GM13977 (cell line): ENCODE measurements at places on chromosomes 5 and 9.

DNA sequence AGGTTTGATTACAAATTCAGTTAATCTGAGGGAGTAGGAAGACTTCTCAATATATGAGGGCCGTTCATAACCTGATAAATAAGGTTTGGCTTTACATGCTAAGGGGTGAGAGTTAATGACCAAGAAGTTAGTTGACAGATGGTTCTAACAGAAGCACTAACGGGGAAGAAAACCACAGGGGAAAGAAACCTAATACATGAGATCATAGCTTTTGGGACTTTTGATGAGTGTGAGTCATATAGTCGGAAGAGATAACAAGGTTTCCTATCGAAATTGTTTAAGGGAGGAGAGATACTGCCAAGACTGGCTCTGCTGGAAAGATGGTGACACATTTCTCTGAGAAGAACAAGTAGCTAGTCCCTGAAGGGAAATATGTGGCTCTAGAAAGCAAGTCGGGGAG lies 140.1 kb downstream of the COX7C start:
- no peak for DNase-seq

GRCh38 chr9:84822589-84823233 lies 153.2 kb downstream of the NTRK2 start:
- DNase-seq = peak; percentile 9

DNA sequence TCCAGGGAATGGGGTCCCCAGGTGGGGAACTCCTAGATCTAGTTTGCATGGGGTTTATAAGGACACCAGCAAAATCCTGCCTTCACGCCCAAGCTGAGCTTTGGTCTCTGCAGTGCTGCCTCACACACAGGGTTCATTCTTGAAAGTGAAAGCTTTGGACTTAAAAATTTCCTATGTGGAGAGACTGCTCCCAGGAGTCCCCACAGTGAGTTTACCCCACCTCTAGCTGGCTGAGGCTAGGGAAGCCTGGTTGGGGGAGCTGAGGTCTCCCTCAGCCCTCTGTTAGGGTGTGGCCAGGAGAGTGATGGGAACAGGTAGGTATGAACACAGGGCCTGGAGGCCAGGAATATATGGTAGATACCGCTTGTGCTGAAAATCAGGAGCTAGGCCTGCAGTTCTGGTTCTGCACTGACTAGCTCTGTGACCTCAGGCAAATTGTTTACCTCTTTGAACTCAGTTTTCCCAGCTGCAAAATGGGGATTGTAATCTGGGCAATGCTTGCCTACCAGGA lies 41.5 kb upstream of the LARP1 start:
- no peak for DNase-seq

DNA sequence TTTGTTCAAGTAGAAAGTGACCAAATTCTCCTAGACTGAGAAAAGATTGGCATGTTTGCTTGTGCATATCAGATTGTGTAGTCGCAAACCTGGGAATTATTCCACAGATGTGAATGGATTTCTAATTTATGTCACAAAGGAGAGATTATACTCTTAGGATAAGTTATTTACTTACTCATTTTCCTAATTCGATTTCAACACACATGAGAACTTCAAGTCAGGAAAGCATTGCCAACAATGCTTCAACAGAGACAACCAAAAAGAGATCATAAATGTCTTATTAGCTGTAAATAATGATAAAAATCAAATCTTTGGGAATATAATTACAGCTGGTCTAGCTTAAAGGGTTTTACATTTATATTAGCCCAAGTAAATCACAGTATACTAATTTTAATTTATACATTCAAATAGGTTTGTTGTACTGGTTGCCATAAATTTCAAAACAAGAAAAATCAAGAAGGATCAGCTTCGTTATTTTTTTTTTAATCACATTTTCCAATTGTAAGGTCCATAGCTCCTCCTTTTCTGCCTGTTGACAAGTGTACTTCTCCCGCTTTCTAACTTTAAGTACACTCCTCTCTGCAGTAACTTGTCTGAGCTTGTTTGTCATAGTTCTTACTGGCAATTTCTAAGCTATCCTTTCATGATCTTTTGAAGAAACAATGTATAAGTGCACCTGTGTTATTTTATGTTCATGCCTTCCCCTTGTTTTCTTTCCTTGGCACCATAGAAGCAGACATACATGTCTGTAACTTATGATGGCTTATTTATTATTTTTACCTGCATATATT lies 246.6 kb downstream of the DEPDC1B start:
- DNase-seq = no peak

GRCh38 chr5:37251665-37252064 lies 2.5 kb upstream of the CPLANE1 start:
- DNase-seq = no peak

DNA sequence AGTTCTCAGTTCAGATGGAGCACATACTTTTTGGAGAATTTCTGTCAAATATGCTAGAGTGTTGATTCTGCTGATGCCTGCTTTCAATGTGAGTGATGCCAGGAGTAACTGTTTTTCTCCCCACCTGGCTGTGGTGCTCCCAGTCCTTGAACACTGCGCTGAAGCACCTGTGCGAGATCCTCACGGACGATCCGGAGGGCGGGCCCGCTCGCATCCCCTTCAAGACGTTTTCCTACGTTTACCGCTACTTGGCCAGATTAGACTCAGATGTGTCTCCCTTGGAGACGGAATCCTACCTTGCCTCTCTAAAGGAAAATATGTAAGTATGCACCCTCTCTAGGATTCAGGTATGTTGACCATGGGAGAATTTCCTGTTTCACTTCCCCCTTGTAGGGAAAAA lies 19.4 kb downstream of the ROPN1L start:
- no peak for DNase-seq

- DNase-seq = peak; percentile 54
These were observed 16.2 kb upstream of the NDUFB6 start for GRCh38 chr9:32589083-32589723.

- no peak for DNase-seq
These were observed 198.3 kb upstream of the TBC1D2 start for GRCh38 chr9:98453589-98454311.

- DNase-seq = no peak
These were observed 1826.2 kb upstream of the CDH6 start for GRCh38 chr5:29367176-29367833.

DNA sequence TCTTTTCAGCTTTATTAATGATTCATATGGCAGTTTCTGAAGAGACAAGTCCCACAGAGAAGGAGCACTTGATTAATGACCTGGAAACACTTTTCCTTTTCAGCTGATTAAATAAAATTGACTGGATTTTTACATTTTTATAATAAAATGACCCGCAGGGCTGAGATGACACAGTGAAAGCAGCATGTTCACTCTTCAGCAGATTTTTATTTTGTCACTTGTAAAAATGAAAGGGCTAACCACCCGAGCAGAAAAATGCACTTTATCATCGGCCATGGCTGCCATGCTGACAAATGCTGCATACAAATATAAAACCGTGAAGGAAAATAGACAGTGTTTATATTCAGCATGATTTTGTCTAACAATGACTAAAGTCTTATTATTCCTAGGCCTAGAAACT lies 321.6 kb upstream of the ITGA1 start:
- no peak for DNase-seq

GRCh38 chr9:23258569-23258968 lies 567.5 kb downstream of the ELAVL2 start:
- DNase-seq = no peak

- DNase-seq = no peak
These were observed 14.2 kb downstream of the RABL6 start for GRCh38 chr9:136821826-136822544.

- no peak for DNase-seq
These were observed 31.4 kb downstream of the ACTBL2 start for GRCh38 chr5:57450991-57451876.

DNA sequence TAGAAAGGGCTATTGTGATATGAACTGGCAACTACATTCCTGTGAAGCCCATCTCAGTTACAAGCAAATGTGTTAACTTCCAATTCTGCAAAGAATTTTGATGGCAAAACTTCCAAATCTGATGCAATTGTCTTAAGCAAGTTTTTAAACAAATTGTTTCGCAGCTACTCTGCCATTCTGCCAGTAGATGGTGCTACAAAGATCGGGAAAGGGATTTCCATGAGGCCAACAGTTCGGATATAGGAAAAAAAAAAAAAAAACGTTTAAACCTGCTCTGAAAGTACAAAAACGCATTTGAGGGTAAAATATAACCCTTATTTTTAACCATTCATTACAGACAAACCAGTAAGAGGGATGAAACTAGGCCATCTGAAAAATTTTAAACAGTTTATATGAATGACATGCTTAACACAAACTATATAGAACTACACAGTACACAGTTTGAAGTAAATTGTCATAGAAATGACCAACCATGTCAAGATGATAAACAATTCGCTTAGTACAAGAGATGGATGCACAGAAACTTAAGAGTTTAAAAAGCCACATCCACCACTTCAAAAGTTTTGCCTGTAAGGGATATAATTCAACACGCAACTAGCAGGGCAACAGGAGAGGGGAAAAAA lies 2.2 kb downstream of the HNRNPA0 start:
- no peak for DNase-seq

DNA sequence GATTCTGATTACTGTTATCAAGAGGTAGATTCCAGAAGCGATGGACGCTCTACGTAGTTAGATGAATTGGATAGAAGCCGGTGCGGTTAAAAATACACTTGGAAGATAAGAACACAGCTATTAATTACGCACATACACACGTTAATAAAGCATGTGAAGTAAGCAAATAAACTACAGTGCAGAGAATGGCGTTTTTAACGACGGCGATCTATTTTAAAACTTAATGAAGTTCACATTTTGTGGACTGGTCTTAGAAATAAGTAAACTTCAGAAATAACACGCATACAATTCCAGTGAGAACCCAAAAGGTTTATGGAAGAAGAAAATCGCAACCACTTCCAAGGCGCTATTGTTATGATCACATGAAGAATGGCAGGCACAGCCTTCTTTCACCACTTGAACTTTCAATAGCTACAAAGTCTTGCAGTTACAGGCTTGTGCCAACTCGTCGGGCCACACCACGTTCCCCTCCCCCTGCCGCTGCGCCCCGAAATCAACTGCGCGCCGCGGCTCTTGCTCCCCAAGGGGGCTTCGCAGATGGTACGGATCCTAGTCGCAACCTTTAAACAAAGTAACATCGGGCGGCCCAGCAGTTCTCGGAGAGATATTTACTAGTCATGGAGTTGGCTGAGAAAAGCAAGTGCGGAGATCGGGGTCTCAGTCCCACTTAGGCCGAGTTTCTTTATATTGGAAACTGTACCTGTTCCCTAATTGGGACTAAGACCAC lies 866 bp upstream of the SEMA6A start:
- peak; percentile 33 for DNase-seq

- DNase-seq = no peak
These were observed 66.1 kb upstream of the EDIL3 start for GRCh38 chr5:84450617-84451414.

DNA sequence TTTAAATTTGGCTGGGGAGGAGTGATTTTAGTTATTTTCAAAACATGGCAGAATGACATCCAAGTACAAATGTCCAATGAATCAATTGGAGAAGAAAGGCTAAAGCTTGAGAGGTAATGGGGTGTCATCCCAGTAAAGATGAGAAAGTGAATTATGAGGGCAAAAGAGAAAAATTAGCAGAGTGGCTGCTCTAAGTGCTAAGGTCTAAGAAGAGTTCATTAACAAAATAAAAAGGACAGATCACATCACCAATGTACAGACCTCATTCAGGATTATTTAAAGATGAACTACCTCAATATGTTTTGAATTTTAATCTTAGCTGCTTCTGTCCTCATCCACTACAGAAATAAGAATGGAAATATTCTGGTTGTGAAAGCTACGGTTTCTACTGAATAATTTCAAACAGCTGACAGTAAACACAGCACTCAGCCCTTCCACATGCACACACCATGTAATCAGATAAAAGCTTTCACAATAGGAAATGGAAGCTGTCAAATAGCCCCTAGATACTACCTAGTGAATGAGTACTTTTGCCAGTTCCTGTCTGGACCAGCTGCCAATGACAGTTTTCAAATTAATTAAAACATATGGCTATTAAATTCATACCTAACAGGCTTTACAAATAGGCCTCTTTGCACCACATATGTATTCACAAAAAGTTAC lies 171.5 kb downstream of the SSBP2 start:
- no peak for DNase-seq

GRCh38 chr9:81372628-81373191 lies 316.6 kb downstream of the TLE1 start:
- no peak for DNase-seq

DNA sequence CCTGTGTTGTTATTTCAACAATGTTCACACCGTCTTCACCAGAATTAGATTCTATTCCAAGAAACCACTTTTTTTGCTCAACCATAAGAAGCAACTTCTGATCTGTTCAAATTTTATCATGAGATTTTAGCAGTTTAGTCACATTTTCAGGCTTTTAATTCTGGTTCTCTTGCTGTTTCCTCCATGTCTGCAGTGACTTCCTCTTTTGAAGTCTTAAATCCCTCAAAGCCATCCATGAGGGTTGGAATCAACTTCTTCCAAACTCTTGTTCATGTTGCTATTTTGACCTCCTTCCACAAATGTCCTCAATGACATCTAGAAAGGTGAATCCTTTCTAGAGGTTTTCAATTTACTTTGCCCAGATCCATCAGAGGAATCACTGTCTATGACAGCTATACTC lies 25.7 kb upstream of the ENTREP1 start:
- no peak for DNase-seq

GRCh38 chr9:29144476-29144875 lies 1571.2 kb upstream of the C9orf72 start:
- DNase-seq = no peak

GRCh38 chr5:10111571-10111970 lies 138.1 kb downstream of the ATPSCKMT start:
- DNase-seq = no peak

GRCh38 chr5:66553368-66553912 lies 42.8 kb upstream of the MAST4 start:
- no peak for DNase-seq

DNA sequence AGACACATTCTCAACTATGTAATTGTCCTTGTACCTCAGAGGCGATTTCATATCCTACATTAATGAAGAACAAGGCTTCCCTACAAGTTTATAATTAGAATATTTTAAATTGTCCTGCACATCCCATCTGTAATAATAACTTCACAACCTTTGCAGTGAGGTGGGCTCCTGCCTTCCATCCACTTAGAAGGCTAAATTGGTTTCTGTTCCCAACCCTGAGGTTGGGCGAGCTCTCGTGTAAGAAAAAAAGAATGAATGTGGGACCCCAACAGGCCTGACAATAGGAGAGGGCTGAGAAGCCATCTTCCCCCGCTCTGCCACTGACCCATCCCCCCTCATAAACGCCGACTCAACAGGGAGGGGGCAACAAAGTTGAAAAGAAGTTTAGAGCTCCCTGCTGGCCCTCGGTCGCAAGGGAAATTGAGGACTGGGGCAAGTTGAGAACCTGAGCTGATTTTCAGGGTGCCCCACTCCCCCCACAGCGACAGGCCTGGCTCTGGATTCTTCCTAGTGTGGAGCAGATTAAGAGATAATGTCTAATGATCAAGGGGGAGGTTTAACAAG lies 9.4 kb downstream of the BARHL1 start:
- DNase-seq = no peak
